Panc1 (cell line): ENCODE measurements at places on chromosomes 6 and 20.

- no peak for DNase-seq
These were observed 144.0 kb downstream of the LRRC1 start for GRCh38 chr6:53938810-53939209.

GRCh38 chr6:26349964-26350857 is 14.8 kb upstream of the BTN3A2 start:
- no peak for DNase-seq

DNA sequence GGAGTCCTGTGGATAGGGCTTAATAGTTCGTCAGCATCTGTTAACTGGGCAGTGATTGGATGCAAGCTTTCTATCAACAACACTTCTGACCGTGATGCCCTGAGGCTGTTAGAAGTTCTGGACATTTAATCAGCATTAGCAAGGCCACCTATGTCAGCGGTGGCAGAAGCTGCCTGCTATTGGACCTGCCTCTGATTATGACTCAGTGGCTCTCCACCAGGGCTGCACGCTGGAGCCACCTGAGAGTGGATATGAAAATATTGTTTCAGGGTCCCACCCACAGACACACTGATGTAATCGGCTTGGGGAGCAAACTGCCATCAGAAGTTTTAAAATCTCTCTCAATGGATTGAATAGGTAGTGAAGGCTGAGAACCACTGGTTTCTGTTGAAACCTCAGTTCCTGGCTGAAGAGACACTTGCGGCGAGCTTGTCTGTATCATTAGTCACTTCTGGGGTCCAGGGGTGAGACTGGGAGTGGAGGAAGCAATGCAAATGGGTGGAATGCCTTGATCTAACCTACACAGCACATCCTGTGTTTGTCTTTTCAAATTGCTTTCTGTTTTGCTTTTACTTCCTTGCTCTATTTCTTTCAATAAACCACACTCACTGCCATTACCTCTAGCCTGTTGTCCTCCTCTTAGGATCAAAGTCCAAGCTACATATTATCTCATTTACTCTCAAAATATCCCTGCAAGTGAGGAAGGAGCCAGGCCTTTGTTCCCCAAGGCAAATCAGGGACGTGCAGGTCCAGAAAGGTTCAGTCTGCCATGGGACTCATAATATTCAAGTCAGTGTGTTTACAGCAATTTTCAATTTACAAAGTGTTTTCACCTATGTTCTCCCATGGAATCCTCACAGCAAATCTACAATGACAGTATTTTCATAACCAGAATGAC is 4.2 kb downstream of the CLIC5 start:
- no peak for DNase-seq

DNA sequence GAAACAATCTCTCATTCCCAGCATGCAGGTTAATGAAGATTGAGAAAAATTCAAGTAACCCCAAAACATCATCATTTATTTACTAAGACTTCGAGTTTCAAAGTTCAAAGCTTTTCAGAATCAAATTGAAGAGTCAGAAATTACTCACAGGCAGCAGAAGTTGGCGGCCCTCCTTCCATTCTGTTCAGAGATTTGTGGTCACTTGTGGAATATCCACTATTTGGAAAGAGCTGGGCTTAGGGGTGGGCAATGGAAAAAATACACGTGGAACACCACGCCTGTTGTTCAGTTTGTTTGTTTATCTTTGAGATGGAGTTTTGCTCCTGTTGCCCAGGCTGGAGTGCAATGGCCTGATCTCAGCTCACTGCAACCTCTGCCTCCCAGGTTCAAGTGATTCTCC is 108.6 kb upstream of the NAA20 start:
- no peak for DNase-seq
